ENCODE measurements at places on chromosomes 5 and 9.

- DNase-seq, result no peak
Observed at GRCh38 chr9:91405343-91406077, 18.1 kb downstream of the NFIL3 start.

- no peak for DNase-seq
Observed at GRCh38 chr5:171599957-171600612, 180.6 kb downstream of the FGF18 start.

GRCh38 chr9:116800885-116801284 lies 113.8 kb downstream of the TRIM32 start:
- DNase-seq, result no peak

- DNase-seq, result no peak
Observed at GRCh38 chr9:122168356-122168755, 8.6 kb downstream of the MORN5 start.

DNA sequence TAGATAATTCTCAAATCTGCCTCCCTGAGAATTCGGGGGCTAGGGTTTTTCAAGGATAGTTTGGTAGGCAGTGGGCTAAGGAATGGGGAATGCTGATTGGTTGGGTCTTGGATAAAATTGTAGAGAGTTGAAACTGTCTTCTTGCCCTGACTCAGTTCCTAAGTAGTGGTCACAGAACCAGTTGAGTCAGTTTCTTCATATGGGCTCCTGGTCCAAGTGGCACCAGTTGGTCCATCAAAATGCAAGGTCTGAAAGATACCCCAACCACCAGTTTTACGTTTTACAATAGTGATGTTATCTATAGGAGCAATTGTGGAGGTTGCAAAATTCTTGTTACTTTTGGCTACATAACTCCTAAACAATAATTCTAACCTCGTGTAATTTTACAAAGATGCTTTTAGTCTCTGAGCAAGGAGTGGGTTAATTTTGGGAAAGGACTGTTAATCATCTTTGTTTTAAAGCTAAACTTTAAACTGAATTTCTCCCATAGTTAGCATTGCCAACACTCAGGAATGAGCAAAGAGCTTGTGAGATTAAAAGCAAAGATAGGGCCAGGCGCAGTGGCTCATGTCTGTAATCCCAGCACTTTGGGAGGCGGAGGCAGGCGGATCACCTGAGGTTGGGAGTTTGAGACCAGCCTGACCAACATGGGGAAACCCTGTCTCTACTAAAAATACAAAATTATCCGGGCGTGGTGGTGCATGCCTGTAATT lies 7.7 kb downstream of the CDK7 start:
- DNase-seq, result no peak

DNA sequence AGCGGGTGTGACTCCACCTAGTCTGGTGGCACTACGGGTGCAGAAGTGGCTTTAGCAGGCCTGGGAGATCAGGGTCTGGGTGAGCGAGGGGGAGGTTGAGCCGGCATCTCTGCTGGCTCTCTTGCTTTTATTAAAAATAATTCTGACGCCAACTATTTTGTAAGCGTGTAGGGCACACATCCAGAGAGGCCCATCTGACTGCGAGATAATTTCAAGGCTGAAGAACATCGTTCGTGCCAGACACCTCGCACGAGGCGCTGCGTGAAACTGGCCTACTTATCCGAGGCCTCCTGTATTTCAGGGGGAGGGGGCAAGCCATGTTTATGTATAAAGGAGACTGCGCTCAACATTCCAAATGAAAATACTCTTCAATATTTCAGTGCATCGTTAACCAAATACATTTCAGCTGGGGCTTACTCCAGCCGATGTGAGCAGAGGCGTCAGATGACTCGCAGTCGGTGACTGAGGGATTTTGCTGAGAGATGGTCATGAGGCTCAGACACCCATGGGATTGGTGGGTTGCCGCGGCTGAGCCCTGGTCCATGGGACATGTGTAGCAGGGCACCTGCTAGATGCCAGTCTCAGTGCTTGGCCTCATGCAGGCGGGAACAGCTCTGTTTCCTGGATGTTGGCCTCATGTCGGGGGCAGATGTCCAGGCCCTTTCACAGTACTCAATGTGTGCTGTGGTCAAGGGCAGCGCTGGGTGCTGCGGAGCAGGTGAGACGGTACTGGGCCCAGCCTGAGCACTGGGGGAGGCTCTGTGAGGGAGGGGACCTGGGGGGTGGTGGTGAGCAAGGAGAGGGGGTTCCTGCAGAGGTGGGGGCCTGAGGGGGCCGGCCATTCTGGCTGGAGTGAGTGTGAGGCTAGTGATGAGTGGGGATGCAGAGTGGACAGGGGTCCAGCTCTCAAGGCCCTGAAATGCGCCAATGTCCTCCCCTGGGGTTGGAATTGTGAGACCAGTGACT lies 201.5 kb downstream of the DAB2IP start:
- no peak for DNase-seq

- DNase-seq, result no peak
Observed at GRCh38 chr9:17795744-17796143, 216.9 kb downstream of the SH3GL2 start.

- no peak for DNase-seq
Observed at GRCh38 chr5:119290161-119290569, 65.7 kb upstream of the TNFAIP8 start.

DNA sequence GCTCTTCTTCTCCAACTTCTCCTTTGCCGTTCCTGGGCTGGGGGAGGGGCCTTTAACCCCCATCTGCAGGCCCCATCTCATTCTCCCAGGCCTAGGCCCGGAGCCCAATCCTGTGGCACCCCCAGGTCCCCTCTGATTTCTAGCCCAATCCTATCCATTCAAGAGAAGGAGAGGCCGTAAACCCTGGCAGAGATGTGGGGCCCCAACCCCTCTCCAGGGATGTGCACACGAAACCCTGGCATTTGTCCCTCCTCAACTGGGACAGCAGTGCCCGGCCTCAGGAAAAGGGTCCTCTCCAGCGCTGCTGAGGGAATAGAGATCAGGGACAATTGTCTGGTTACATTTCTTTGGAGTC lies 24.2 kb upstream of the ADAMTS2 start:
- DNase-seq, result no peak

DNA sequence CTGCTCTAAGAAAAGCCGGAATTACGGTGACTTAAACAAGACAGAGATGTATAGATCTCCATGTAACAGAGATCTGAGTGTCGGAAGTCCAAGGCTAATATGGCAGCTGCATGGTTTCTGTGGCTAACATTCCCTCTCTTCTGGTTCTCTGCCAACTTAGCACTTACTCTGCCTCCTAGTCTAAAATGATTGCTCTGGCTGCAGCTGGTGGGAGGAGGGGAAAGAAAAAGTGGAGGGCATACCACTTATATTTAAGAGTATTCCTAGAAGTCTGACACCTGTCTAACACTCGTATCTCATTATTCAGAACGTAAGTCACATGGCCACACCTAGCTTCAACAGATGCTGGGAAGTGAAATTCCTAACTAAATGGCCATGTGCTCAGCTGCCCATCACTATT lies 551.5 kb upstream of the TLE4 start:
- DNase-seq, result no peak

GRCh38 chr9:101064206-101064605 lies 35.7 kb downstream of the PLPPR1 start:
- DNase-seq, result no peak

- DNase-seq, result no peak
Observed at GRCh38 chr5:53923961-53924360, 363.5 kb downstream of the NDUFS4 start.

DNA sequence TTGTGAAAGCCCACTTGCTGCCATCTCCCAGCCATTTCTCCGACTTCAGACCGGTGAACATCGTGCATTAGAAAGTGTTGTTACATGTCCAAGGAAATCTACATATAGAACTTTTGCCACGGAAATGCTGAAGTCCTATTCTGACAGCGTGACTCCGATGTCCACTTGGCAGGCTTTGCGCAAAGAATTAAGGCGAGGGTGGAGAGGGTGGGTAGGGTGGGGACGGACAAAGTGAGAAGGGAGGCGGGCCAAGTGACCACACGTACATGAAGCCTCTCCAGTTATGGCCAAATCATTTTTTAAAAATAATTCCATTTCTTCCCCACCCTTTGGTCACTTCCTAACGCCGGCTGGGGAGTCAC lies 460 bp upstream of the ACO1 start:
- no peak for DNase-seq

DNA sequence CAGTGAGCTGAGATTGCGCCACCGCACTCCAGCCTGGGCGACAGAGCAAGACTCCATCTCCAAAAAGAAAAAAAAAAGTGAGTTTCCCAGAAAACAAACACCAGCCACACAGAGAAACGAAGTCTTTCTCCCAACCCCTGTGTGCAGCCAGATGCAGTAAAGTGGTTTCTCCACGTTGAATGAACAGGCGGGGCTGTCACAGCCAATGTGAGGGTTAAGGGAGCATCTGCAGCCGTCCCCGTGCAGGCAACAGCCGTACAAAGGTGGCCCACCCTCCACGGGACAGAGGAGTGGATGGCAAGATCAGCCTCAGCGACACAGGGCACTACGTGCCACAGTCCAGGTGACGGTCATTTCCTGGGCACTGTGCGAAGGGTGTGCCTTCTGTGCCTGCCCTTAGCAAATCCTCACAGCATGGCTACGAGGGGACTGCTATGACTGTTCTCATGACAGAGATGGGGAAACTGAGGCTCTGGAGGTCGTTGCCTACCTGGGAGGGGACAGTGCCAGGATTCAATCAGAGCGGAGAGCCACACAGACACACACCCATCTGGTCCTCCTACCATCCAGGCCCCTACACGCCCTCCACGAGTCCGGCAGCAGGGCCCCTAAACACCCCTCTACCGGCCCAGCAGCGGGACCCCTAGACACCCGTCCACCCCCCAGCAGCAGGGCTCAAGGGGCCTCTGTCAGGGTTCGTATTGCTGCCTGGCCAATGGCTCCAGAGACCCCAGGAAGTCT lies 2.3 kb downstream of the VAV2 start:
- DNase-seq, result no peak

DNA sequence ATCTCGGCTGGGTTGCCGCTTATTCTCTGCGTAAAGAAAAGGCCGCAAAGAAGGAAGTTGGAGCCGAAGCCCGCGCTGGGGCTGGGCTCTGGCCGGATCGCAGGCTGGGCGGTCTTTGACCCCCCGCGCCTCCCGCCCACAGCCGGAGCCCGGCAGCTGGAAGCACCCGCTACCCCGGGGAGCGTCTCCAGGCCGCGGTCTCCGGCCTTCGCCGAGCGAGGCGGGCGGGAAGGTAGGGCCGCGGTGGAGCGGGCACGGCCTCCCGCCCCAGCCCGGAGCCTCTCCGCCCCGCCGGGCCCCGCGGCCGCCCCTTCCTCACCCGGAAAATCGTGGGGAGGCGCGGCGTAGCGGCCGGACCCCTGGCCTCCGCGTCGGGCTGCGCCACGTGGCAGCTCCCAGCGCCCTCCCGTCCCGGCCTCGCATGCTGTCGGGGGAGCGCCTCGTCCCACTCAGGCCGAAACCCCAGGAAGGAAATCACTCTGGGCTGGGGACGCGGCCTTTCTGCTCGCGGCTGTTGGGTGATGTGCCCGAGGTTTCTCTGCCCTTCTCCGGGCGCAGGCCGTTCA lies 12.0 kb downstream of the FOXD1 start:
- no peak for DNase-seq

- DNase-seq, result no peak
Observed at GRCh38 chr9:135295551-135296300, 183.9 kb upstream of the PPP1R26 start.

DNA sequence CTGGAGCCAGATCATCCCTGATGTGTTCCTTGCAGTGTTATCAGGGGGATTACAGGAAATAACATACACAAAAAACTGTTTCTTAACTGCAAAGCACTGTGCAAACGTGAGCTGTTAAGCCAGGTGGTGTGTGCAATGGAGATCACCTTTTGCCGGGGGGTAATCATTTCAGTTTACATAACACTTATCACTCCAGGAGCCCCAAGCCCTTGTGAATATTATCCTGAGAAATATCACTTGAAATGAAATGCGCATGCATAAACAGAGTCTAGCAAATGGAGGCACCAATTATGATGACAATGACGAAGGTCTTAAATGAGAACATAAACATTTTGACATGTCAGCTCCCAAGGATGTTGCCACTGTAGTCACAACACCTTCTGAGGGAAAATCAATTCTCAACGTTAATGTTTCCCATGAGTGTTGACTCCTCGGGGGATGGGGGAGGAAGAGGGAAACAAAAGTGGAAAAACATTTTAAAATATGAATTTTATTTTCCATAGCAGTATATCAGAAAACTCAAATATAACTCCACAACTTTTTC lies 54.5 kb upstream of the RAD23B start:
- no peak for DNase-seq

DNA sequence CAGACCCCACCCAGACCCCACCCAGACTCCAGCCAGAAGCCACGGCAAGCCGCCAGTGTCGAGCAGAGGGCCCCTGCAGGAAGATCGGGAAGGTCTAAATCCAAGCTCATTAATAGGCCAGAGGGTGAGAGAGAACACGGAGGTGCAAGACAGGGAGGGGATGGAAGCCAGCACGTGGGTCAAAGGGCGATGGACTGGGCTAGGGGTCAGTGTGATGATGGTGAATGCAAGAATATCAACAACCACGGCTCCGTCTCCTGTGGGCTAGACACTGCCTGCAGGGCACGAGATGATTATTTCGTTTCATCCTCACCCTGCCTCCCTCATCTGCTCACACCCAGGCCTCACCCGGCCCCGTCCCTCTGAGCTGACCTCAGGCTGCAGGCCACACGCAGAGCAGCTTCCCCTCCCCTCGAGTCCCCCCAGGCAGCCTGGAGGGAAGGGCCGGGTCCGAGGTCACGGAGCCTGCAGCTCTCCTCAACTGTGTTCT lies 122.0 kb downstream of the COL23A1 start:
- DNase-seq, result no peak

DNA sequence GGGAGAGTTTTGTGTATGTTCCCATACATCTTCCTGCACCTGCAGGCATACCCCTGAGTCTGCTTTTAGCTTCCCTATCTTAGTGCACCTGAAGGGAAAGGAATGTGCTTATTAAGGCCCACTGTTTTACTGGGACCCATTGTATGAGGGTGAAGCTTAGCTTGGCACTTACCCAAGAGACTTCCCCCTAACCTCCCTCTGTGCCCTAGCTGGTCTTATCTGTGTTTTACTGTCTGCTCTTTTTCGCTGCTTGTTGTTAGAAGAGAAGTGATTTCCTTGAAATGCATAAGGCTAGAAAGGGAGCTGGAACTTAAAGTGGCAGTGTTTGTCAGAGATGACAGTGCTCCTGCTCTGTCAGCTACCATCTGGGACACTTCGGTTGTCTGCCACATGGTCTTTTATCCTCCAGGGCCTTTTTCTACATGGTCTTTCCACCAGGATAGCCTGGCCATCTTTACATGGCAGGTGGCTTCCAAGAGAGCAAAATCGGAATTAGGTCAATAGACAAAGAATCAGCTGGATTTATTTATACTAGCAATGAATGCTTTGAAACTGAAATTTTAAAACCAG lies 122.5 kb upstream of the SLC44A1 start:
- DNase-seq, result no peak

DNA sequence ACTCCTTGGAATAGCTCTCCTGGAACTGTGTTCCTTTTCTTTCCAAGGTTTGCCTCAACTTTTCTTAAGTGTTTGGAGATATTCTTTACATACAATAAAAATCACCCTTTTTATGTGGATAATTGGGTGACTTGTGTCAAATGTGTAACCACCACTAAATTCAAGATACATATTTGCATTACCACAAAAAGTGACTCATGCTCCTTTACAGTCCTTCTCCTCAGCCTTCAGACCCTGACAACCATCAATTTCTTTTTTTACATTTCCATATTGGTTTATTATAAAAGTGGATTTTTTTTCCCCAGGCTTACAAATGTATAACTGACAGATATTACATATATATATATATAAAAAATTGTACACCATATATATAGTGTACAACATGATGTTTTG lies 372.0 kb upstream of the KCNN2 start:
- no peak for DNase-seq

GRCh38 chr9:112921549-112921948 lies 30.9 kb upstream of the SLC46A2 start:
- no peak for DNase-seq

GRCh38 chr5:91125916-91126315 lies 257.2 kb downstream of the ARRDC3 start:
- DNase-seq, result no peak

Measured in stimulated activated CD8-positive, alpha-beta memory T cell treated with anti-CD3 and anti-CD28 coated beads, Interleukin-15, amount 100 ng/mL, for 4 hours (primary cell).